ENCODE measurements at places on chromosomes 3 and 15.

- peak; percentile 62 for DNase-seq
Observed at GRCh38 chr15:68113751-68114150, 59.6 kb downstream of the PIAS1 start.

DNA sequence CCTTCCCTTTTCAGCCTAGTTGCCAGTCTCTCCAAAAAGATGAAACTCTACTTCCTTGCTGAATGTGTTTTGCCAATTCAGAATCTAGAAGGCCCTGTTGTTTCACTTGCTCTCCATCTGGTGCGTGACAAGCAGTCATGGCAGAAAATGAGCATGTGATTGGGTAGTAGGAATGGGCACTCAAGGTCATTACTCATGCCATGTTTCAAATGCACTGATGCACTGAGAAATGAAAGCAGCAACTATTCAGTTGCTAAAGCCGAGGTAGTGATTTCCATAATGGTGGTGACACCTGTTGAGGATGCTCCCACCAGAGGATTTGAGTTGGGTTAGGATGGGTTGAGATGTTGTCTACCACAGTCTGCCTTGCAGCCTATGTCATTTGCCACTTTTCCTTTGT is 12.7 kb downstream of the ZBTB38 start:
- no peak for DNase-seq

- no peak for DNase-seq
Observed at GRCh38 chr15:33046329-33046728, 148.2 kb downstream of the FMN1 start.

DNA sequence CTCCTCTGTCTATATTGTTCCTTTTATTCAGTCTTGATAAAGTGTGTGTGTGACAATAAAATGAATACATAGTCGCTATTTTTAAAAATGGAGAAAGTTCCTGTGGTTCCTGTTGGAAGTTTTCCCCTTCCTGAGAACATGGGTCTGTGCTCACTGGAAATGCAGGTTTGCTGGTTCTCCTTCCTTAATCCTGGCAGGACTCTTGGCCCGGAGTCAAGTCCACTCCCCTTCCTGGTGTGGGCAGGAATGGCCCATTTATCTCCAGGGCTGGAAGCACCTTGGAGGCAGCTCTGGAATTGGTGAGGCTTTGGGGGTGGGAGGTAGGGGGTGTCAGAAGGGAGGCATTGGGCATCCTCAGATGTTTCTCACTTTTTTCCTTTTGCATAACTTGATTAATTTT is 30.1 kb downstream of the FOXL2 start:
- no peak for DNase-seq

DNA sequence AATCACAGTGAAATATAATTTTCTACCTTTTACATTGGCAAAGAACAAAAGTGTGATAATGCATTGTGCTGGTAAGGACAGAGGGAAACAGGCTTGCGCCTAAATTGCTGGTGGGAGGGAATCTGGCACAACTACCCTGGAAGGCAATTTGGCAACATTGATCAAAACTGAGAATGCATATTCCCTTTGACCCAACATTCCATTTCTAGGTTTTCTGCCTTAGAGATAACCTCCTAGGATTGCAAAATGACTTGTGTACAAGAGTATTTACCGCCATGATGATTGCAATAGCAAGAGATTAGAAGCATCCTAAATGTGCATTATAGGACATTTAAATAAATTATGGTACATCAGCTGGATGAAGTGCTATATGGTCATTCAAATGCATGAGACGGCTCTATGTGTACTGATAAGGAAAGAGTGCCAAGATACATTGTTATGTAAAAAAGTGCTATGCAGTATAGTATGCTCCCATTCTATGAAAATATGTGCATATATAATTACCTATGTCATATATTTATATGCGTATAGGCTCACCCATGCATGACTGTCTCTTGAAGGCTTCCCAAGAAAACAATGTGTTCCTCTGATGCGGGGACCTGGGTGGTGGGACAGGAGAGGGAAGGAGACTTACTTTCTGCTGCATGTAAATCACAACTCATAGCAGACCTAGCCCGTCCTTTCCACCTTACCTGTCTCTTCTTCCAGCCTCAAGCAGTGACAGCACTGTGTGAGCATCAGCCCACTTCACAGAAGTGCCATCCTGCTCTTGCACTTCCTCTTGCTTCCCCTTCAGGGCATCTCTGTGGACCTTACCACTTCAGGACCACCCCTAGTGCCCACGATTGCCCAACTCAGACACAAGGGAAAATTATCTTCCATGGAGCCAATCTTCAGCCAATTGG is 249.9 kb upstream of the TLE3 start:
- DNase-seq = no peak

DNA sequence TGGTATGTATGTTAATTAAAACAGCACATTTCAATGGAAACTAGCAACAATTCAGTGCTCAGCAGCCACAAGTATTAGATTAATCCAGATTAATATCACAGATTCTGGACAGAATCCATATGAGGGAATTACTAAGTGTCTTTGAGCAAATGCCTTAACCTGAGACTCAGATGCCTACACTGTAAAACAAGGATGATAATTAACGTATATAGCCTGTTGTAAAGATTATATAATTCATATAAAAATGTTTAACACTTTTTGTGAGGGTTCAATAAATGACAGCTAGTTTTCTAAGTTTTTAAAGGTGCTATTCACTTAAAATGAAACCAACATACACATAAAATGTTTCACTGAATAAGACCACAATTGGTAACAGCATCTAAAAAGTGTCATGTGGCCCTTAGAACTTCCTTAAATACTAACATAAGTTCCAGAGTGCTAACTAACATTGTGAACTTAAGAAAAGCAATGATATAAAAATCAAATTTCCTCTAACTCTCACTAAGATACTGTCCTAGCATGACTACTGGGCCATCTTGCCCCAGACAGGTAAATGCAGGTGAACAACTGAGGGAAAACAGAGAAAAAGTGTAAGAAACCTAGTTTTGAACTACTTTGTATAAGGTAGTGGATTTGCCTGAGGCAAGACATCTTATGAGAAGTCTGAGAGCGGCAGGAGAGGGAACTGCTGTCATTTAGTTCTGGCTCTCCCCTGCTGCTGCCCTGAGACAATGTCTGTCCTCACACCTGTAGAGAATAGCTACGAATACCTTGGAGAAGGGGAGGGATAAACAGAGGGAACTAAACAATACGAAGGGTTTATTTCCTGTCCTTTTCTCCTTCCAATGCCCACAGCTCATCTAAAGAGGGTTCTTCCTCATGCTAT is 151.3 kb downstream of the ADAM10 start:
- peak; percentile 49 for DNase-seq

DNA sequence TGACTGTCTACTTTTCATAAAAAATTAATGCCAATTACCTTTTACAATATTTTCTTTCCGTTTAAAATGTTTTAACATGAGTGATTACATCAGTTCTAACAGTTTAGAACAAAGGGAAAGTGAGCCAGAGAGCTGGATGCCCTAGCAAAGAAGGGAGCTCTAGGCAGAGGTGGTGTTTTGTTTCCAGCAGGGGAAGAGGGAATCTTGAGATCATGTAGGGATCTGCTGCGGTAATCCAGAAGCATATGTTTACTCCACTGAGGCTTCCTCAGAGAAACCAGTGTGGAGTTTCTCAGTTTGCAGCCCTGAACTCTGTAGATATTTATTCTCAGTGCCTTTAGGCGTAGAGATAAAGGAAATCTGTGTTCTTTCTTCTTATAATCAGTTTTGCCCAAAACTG is 399.3 kb downstream of the NLGN1 start:
- DNase-seq = no peak

DNA sequence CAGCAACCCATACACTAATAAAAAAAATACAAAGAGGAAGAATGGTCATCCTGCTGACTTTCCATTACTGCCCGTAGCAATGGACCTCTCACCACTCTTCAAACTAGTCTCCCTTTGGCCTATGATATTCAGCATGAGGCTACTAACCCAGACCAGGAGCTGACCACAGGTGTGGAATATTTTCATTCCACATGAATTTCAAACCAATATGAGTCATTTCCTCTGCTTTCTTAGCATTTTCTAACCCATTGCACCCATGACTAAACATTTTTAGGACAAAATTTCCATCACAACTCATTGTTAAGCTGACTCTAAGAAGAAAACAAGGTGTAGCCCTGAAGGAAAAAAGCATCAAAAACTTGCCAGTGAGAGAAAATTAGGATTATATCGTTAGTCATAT is 34.0 kb upstream of the ZPLD1 start:
- DNase-seq = no peak

GRCh38 chr3:30578479-30578878 is 27.9 kb upstream of the TGFBR2 start:
- DNase-seq = peak; percentile 60

Data from inflammatory macrophage treated with lipopolysaccharide for 1 hour (primary cell).